ENCODE measurements at places on chromosomes 13 and 19.

- DNase-seq = no peak
These were observed 258.7 kb upstream of the EDNRB start for GRCh38 chr13:78177306-78177705.

GRCh38 chr13:74158028-74158427 is 23.8 kb upstream of the KLF12 start:
- no peak for DNase-seq

GRCh38 chr13:35892837-35893814 is 238.1 kb downstream of the DCLK1 start:
- no peak for DNase-seq

DNA sequence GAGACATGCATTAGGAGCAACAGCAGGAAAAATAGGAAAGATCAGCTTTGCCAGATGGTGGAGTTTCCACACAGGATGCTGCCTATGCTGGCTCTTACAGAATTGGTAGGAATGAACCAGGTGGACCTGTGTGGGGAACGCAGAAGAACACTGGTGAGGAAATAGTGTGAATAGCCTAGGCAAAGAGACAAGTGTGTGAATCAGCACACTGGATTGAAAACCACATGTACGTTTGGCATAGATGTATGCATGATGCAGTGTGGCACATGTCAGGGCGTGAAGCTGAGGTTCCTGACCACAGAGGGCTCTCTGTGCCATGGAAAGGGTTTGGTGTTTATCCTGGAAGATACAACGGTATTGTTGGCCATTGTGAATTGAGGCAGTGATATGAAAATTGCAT is 156.5 kb upstream of the SLC10A2 start:
- DNase-seq = no peak

GRCh38 chr13:113917594-113918371 is 53.9 kb upstream of the GAS6 start:
- DNase-seq = no peak

- DNase-seq = no peak
These were observed 51.1 kb downstream of the FAM216B start for GRCh38 chr13:42832341-42833096.

DNA sequence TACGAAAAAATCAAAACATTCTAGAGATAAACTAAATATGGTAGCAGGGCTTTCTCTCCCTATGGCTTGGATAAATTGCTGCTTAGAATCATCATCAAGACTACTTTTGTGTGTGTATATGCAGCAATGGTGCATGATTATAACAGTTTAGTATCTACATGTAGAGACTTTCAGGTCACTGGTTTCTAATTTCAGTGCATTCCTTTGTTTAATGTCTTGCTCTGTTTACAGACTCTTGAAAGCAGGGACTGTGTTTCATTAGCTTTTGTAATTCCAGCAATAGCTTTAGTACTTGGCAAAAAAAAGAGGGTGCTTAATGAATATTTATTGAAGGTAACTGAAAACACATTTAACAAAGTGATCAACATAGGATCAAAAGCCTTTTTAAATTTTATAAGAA is 420.7 kb downstream of the PCDH9 start:
- DNase-seq = peak; percentile 78

GRCh38 chr13:44244288-44244687 is 129.3 kb upstream of the SERP2 start:
- DNase-seq = no peak

DNA sequence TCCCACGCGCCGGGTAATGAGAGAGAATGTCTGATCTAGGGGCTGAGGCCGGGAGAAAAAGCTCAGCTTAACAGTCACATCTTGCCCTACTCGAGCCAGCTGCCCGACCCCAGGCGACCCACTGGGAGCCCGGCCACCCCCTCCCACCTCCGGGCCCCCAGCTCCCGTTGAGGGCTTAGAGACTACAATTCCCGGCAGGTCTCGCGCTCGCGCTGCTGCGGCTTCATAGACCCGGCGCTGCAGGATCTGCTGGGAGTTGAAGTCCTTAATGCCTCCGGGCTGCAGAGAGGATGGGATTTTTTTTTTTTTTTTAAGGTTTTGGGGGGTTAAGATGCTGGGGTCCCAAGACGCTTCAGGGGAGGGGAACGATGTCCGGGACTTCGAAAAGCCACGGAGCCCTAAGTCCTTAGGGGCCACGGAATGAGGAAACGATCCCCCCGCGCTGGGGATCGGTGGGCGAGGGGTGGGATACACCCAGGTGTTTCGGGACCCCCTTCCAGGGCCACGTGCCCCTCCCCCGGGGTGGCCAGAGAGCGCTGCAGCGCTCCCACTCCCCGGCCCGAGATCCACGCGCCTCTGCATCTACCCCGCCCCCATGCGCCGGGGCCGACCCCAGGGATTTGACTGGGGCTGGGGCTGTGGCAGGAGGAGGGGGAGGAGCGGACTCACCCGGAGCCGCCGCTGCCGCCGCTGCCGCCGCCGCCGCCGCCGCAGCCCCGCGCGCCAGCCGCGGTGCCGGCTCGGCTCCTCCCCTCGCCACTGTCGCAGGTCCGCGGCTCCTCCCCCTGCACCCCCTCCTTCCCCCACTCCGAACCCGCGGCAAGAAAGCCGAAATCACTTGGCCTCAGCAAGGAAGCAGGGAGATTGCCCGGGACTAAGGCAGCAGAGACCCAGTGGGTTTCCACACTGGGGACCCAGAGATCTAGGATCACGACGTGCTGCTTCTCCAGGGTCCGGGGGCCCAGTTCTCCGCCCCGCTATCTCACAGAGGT is at the start of gene SYT3:
SYT3 (minus strand) TSS at position 761 of the 992 bp plus-strand sequence. CDS start 2,470 bp downstream, outside the sequence.
- peak; percentile 11 for DNase-seq

- DNase-seq = no peak
These were observed 11.9 kb downstream of the LTBP4 start for GRCh38 chr19:40612831-40613689.

DNA sequence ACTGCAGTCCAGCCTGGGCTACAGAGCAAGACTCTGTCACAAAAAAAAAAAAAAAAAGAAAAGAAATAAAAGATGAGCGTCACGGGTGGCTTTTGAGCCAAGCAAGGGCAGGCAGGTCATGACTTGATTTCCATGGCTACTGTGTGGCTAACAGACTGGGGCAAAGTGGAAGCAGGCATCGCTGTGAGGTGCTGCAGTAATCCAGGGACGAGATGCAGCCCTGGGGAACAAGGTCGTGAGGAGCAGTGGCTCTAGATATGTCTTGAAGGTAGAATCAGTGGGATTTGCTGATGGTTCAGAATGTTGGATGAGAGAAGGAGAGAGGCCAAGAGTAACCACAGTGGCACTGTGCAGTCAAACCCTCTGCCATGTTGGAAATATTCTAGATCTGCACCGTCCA is 14.2 kb downstream of the HAS1 start:
- no peak for DNase-seq

DNA sequence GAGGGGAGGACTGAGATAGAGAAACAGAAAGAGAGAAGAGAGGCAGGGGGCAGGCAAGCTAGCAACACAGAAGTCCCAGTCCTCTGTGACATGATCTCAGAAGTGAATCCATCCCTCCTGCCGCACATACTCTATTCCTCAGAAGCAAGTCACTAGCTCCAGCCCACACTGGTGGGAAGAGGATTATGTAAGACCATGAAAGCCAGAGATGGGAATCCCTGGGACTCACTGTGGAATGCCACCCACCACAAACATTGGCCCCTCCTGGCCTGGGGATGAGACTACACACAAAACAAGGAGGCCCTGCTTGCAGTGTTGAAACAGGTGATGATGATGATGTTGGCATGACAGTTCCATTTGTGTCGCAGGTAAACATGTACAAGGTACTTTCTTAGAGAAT is 419.9 kb downstream of the IRS2 start:
- DNase-seq = no peak

DNA sequence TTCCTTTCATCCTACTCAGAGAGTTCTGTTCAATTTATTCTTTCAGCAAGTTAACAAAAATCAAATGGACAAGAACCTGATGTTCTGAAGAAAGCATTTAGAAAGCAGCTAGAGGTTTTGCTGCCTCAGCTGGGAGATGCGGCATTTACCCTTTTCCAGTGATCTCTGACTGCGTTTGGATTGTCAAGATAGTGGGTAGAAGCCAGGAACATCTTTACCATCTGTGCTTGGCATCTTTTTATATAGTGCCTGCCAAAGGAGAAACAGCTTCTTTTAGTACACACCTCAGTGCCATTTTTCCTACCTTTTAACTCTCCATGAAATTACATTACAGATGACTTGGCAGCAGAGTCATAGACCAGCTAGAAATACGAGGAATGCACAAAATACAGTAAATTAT is 680.8 kb downstream of the SLITRK1 start:
- DNase-seq = no peak

- no peak for DNase-seq
These were observed 112.8 kb downstream of the CRYL1 start for GRCh38 chr13:20412691-20413355.

DNA sequence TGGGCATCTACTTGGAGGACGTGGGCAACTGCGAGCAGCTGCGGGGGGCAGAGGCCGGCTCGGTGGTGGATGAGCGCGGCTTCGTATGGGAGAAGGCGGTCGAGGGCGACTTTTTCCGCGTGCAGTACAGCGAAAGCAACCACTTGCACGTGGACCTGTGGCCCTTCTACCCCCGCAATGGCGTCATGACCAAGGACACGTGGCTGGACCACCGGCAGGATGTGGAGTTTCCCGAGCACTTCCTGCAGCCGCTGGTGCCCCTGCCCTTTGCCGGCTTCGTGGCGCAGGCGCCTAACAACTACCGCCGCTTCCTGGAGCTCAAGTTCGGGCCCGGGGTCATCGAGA is 10.3 kb upstream of the STRN4 start:
- DNase-seq = no peak

DNA sequence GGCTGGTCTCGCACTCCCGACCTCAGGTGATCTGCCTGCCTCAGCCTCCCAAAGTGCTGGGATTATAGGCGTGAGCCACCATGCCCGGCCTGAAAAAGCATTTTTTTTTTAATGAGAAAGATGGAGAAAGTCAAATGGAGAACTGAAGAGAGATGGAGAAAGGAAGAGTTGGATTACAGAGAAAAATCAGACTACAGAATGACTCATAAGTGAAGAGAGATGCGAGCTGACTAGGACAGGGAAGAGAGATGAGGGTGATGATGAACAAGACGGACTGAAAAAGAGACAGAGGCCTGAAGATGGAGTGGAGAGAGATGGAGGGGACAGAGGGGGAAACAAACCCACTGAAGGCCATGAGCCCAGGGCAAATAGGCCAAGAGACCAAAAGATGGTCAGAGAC is 1.5 kb downstream of the DHX34 start:
- DNase-seq = no peak

Data from NCI-H146 (cell line).